Stimulated activated CD8-positive, alpha-beta memory T cell treated with anti-CD3 and anti-CD28 coated beads, Interleukin-4, amount 100 ng/mL, for 1 hour (primary cell): ENCODE measurements at places on chromosomes 3 and 15.

DNA sequence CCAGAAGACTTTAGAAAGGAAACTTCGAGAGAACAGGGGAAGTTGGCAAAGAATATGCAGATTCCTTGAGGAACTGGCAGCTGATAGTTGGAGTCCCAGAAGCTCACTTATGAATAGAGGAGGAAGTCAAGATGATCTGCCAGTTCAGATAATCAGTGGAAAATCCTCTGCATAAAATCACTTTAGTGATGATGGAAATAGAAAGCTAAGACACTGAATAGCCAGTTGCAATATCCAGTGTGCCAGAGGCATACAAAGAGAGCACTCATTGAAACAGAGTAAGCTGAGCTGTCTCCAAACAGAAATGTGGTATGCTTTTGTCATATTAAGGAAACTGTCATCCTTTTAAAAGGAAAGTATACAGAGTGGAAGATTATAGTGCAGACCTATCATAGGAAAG is 1207.6 kb downstream of the OTOL1 start:
- DNase-seq, result no peak

- DNase-seq, result no peak
Observed at GRCh38 chr15:29825227-29825626, 3.0 kb upstream of the TJP1 start.

DNA sequence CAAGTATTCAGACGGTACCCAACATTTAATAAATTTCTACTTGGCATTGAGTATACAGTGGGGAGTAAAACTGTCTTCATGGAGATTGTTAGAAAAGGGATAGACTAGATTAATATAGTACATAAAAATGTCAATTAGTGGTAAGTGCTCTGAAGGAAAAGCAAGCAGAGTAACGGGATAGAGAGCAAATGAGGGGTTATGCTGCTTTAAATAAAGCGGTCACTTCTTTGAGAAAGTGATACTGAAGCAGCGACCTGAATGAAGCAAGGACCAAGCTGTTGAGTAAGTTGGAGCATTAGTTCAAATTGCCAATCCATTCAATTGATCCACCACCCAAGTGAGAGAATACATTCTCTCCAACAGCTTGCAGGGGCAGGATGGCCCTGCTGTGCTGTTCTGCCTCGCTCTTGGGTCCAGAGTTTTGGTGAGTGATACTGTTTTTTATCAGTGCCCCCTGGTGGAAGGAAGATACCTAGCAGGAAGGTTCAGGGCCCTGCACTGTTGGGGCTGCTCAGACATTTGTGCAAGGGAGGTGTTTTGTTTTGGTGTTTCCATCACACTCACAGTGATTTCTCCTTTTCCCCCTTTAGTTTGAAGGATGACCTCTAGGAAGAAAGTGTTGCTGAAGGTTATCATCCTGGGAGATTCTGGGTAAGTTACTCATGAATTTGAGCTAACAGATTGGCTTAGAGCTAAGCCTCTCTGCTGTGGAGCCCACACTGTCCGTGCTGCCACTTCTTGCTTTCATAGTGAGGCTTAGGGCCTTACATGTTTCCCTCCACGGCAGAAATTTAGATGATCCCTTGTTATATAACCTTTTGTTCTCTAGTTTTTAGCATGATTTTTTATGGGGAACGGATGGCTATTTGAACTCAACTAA is 69.0 kb downstream of the RAB7A start:
- no peak for DNase-seq

GRCh38 chr3:66419036-66419435 is 81.8 kb downstream of the LRIG1 start:
- no peak for DNase-seq

DNA sequence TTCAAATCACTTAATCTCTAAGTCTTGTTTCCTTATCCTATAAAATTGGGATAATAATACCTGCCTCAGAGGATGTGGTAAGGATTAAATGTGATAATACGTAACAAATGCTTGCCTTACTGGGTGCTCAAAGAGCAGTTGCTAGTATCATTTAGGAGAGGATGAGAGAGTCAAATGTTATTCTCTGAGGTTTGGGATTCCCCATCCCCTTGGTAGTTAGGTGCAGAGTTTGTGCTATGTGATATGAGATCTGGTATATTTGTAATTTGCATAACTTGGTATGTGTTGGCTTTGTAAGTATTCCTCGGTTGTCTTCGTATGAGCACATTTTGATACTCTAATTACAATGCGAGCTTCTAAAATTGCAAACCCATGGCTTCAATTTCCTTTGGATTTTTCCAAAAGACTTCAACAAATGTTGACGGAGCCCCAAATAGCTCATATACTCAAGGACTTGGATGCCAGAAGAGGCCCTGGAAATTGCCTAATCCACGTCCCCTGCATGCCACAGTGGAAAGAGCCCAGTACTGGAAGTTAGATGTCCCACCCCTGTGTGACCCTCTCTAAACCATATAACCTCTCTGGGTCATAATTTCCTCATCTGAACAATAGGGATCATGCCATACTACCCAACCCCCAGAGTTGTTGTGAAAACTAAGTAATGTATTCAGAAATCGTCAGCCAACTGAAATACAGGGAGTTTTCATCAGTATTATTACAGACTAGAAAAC is 85.0 kb downstream of the FBN1 start:
- no peak for DNase-seq

DNA sequence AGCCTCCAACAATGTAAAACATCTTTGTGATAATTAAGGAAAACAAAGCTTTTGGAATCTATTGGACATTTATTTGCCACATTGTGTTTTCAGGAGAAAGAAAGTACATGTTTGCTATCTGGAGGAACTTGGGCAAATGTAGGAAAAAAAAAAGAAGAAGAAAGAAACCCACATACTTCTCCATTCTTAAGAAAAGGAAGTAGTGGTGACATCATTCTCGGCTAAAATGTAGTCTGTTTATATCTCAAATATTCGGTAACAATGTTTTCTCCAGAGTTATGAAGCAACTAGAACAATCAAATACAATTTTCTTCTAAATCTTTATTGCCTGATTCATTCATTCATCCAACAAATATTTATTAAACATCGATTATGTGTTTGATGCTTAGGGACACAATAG is 2.3 kb upstream of the TGFBR2 start:
- DNase-seq, result no peak

GRCh38 chr15:96583671-96584070 is 253.2 kb downstream of the NR2F2 start:
- DNase-seq, result no peak

DNA sequence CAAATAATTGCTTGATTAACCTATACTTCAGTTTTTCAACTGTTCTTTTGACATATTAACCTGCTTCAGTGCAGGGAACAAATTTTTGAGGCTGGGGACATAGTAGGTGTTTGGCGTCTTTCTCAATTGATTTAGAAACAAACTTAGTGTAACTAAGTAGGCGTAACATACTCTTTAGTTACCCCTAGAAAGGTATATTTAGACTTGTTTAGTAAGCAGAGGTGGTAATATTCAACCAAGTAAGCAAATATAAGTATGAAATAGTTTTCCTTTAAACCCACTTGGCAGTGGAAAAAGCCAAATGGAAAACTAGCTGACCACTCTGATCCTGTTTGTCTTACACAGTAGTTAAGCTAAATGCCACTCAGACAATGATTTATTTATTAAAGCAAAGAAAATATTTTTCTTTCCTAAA is 113.2 kb downstream of the MBNL1 start:
- DNase-seq, result no peak

DNA sequence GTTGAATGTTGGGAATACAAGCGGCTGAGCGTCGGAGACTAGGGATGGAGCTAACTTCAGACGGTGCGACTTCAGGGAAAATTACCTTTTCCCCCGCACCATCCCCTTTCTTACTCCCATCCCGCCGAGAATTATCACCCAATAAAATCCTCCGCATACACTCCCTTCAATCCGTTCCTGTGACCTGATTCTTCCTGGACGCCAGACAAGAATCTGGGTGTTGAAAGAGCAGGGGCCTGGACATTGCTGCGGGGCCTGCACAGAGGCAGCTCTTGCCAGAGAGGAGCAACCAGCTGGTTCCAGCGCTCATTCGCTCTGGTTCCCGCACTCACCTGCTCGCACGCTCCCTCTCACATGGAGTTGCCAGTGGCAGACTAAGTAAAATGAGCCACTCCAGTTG is 241.9 kb downstream of the ALCAM start:
- no peak for DNase-seq

- no peak for DNase-seq
Observed at GRCh38 chr15:36251450-36251849, 328.0 kb upstream of the CDIN1 start.

GRCh38 chr15:34014556-34014955 is 24.4 kb downstream of the AVEN start:
- DNase-seq, result no peak

- no peak for DNase-seq
Observed at GRCh38 chr3:11655196-11655928, 11.6 kb upstream of the VGLL4 start.

DNA sequence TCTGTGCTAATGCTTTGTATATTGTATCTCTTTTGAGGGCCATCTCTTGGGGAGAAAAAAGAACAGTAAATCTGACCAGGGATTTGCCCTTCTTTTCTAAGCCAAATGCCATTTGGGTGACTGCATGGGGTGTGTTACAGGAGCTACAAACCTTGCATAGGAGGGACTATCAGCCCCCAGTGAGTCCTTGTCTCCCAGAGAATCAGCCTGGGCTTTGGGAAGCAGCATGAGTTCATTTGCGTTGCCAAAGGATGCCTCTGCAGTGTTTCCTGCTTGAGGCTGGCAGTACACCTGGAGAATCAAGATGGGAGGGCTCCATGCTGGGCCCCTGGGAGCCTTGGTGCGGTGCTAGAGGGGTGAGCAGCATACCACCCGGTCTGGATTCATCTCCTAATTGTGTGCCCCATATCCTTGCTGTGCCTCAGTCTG is 49.6 kb upstream of the POLG start:
- no peak for DNase-seq

DNA sequence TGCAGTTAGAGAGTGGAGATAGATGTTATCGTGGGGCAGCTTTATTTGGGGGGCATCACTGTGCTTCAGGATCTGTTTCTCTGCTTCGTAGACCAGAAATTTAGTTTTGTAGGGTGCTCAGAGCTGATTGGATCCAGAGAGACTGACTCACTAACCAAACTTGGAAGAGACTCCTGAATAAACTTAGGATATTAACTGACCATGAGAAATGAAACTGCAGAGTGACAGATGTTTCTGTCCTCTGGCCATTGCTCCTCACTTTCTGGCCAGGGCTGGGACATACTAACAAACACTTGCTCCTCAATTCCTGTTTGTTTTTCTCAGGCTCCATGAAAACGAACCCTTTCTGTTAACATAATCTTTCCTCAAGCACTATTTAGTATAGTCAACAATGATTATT is 4.3 kb downstream of the ZNF592 start:
- DNase-seq, result no peak

- no peak for DNase-seq
Observed at GRCh38 chr15:74835312-74835823, 7.6 kb downstream of the ULK3 start.

DNA sequence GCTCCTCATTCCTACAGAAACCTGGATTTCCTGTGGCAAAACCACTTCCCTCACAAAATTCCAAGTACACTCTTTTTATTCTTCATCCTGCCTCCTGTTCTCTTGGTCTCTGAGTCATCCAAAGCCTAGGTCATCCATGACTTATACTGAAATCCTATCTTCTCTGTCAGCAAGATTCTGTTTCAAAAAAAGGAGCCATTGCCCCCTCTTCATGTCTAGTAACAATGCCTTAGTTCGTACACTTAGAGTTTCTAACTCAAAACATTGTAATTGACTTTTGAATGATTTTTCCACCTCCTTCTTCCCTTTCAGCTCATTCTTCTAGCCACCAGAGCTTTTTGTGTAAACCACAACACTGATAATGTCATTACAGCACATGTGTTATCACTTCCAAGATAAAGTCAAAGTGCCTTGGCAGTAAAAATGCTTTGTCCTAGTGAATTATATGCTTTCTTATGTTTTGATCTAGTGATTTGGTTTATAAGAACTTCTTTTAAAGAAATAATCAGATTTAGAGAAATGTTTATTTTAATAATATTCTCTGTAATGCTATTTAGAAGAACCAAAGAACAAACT is 256.5 kb upstream of the NECTIN3 start:
- DNase-seq, result no peak

DNA sequence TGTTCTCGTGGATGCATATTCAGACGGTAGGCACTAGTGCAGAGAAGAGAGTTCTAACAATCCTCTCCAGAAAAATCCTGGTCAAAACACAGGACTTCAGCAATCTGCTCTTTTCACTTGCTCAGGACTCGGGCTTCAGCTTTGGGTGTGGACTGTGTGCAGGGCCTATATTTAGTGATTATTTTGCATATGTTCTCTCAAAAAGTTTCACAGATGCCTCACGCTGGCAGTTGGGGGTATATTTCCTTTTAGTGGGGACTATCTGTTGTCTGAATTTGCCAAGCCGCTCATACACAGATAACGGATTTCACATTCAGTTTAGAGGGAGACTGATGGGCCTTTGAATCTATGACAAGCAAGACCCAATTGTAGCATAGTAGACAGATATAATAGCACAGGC is 54.4 kb upstream of the LRRN1 start:
- DNase-seq, result no peak

DNA sequence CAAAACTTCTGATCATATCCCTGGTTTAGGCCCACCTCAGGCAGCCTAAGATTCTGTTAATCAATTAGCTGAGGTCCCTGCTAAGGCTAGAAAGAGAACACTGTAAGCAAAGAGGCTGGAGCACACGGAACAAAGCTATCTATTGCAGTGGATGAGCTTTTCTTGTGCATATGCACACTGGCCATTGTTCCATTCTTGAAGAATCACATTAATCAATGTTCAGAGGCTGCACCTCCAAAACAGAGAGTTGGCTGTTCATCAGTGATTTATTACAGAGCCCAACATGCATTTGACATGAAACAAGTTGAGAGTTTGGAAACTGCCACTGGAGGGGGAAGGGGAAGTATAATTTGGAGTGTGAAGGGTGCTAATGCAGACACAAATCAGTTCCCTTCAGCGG is 873.0 kb downstream of the ROBO1 start:
- DNase-seq, result no peak
